WTC11 (cell line): ENCODE measurements at places on chromosomes 6 and 20. TPM values are rescaled to one million over a fixed set of nuclear protein-coding genes. Genes with fewer than 3 reads are reported as not detected.

DNA sequence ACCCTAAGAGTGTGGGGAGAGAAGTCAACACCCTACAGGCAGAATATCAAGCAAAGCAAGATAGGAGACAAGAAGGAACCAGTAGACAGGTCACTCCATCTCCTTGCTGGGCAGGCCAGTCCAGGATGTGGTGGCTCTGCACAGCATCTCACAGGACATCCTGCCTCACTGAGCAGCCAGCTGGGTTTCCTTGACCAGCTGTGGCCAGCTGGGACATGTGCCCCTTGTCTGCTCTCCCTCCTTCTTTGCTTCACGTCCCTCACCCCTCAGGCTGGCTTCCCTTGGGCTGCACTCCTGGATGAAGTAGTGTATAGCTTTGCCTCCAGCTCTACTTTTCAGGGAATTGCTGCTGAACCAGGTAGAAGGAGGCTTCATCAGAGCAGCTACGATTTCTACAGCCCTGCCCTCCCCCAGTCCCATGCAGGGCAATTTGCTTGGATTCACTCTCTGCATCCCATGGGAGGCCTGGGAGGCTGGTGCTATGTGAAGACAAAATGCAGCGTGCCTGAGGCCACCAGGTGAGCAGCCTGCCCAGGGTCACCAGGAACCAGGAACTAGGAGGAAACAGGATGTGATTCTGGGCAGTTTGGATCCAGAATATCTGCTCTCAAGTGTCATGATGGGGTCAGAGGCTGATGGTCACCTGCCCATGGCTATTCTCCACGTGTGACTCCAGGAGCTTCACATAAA, 110.0 kb upstream of the PMEPA1 start:
- no peak for DNase-seq

- DNase-seq, result no peak
Measured at GRCh38 chr20:62900692-62901584, 25.4 kb downstream of the DIDO1 start.

DNA sequence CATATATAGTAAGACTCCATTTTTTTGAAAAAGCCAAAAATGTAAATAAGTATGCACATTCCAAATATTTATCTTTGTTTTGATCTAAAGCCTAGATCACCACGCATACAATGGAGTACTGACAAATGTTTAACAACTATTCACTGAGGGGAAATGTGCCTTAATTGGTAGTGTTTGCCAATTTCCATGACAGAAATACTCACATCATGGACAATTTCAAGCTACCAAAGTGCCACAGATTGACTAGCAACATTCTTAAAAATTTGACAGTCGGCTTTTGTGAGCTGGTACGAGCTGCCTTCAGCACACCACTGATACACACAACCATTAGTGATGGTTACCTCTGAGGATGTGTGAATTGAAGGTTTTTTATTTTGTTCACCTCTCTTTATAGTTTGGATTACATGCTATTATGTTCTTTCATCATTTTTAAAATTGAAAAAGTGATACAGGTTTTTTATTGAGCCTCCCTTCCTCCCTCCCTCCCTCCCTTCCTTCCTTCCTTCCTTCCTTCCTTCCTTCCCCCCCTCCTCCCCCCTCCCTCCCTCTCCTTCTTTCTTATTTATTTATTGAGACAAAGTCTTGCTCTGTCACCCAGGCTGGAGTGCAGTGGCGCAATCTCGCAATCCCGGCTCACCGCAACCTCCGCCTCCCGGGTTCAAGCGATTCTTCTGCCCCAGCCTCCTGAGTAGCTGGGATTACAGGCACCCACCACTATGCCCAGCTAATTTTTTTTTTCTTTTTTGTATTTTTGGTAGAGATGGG, 19.2 kb downstream of the SMPDL3A start:
- no peak for DNase-seq

DNA sequence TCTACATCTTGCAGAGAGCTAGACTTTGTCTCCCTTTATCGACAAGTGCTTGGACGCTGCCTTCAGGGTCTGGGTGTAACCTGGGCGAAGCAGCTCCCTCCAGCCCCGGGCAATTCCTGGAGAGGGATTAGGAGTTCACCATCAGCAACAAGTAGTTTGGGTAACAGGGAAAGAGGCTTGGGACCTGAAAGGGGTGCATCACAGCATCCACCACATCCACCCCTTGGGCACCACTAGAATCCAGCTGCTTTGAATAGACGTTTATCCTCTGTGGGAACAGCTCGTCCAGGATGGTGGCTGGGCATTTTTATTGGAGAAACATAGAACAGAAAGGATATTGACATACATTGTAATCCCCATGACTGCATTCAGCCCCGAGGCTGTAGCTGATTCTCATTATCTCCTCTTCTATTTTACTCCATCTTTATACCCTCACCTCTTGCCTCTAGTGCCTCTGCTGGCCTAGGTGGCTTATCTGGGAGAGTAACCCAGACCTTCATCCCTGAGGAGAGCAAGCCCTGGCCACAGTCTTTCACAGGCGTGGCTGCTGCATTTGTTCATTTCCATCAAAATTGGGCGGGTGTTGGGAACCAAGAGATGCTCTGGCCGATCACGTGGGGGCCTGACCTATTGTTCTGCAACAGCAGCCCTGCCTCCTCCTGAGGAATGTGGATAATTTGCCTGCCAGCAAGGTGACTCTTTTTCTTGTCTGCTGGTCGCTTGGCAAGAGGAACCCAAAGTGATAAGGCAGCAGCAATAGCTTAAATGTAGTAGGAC, 109.2 kb upstream of the RALGAPA2 start:
- peak; percentile 50 for DNase-seq

GRCh38 chr6:18362058-18362561, 25.0 kb upstream of the RNF144B start:
- DNase-seq, result no peak

DNA sequence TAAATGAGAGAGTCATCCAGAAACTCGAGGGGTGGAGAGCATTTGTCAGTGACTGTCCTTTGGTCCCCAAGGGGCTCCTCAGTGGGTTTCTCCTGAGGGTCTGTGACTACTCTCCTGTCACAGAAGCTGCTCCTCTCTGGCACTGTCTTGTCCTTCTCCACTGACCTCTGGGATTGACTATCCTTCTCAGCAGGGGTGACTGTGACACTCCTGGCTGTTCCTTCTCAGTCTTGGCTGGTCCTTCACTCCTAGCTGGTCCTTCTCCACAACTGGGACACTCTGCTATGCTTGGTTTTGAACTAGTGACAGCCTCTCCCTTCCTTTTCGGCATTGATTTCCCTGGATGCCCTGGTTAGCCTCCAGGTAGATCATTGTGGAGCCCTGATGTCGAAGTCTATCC, 33.5 kb downstream of the DYNLT1 start:
- no peak for DNase-seq

DNA sequence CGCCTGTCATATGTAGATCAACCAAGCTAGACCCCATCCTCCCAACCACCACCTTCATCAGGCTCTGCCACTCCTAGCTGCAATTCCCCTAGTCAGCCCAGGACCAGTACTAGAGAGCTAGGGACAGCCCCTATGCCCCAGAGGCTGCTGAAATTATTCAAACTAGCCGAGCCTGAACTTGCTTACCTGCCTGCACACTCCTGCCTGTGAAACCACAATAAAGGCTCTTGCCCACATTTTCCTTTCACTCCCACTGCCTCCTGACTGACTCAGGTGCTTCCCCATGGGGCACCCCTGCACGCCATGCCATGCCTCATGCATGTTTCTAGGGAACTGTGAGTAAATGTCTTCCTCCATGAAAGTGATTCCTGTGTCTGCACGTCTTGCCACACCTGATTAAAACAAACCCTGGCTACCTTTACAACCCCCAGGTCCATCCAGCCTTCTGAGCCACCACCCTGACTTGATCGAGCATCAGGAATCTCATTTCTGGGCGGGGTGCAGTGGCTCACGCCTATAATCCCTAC, 66.5 kb upstream of the IER3 start:
- DNase-seq, result no peak

DNA sequence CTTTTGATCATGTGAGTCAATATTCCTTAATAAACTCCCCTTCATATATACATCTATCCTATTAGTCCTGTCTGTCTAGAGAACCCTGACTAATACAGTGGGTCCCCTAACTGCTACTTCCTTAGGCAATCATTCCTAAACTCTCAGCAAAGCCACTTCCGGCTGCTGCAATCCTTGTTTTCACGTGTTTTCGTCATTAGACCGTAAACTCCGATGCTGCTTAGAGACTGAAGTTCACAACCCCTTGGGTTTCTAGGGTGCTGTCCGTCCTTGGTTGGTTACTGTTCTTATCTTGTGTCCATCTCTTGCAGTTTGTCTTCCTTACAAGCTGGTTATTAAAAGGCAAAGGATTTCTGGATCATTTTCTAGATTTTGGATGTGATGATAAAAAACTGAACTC, 106.4 kb downstream of the GMPR start:
- DNase-seq, result no peak

DNA sequence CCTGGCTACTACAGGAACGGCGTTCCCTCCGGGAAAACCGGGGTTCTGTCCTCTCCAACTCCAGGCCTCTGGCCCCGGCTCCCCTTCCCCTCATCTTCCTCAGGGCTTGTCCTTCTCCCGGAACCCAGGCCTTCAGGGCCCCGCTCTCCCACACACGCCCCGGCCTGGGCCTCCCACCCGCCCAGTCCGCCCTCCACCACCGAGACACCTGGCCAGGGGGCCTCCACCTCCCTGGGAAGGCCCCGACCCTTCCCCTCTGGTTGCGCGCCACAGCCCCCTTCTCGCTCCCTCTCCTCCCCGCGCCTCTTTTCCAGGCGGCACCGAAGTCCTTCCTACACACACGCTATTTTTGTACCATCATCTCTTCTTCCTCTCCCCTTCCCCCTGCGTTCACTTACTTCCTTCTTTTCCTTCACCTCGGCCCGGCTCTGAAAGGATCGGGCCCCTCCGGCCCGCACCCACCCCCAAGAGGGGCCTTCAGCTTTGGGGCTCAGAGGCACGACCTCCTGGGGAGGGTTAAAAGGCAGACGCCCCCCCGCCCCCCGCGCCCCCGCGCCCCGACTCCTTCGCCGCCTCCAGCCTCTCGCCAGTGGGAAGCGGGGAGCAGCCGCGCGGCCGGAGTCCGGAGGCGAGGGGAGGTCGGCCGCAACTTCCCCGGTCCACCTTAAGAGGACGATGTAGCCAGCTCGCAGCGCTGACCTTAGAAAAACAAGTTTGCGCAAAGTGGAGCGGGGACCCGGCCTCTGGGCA, 1.3 kb upstream of the SIRPA start:
- DNase-seq, result no peak

GRCh38 chr6:148979014-148979901, 232.4 kb downstream of the UST start:
- DNase-seq, result no peak

GRCh38 chr6:21708320-21708580, 114.7 kb downstream of the SOX4 start:
- DNase-seq, result no peak

DNA sequence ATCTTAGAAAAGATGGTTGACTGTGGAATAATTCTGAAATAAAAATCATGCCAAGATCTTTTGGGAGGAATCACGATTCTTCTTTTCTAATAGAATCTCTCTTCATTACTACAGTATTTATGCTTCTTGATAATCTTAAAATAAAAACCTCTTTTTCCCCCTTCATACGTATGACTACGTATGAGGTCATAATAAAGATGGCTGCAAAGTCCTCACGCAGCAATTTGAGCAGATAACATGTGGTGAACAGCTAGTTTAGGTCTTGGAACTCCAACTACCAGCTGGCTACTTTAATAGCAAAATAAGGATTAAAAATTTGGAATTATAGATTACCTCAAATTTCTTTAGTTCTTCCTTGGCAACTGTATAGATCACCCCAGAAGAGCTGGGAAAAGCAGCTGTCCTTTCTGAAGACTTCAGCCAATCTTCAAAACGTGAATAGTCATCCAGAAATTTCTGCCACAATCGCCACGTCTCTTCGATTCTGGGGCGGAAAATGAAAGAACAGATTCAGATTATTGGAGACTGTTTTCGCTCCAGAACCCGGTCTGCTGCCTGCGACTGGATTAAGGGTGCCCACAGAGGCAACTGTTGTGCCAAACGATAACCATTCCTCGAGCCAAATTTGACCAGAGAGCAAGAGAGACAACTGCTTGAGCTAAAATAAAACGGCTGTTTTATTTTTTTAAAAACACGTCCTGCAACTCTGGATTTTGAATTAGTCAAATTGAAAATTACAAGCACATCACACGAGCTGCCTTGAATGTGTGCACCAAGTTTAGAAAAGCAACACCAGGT, 347.3 kb downstream of the ESR1 start:
- DNase-seq, result no peak

- DNase-seq, result no peak
Measured at GRCh38 chr20:20060234-20060998, 8.1 kb downstream of the CFAP61 start.

DNA sequence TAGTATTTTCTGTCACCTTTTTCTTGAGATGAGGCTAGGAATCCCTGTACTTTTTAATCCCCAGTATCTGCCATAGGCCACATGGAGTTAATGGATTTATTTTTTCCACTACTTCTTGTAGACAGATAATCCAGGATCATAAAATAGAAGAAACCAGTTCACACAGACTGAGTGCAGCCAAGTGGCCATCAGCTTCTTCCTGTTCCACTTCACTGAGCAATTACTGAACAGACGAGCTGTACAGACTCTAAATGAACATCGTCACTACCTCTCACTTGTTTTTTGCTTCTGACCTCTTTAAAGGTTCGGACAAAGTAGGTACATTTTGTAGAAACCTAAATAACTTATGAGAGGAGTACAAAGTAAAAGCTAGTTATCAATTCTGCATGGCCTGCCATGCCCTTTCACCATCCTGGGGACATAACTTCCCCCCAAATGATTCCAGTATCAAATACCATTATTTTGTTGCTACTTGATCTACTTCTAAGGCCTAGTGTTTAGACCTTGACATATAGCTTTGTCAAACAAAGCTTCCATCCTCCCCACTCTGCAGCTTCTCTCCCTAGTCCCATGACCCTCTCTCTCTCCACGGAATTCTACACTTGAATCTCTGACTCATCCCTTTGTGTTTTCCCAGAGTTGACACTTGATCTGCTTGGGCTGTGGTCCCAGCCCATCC, 34.4 kb upstream of the ARHGAP18 start:
- no peak for DNase-seq

DNA sequence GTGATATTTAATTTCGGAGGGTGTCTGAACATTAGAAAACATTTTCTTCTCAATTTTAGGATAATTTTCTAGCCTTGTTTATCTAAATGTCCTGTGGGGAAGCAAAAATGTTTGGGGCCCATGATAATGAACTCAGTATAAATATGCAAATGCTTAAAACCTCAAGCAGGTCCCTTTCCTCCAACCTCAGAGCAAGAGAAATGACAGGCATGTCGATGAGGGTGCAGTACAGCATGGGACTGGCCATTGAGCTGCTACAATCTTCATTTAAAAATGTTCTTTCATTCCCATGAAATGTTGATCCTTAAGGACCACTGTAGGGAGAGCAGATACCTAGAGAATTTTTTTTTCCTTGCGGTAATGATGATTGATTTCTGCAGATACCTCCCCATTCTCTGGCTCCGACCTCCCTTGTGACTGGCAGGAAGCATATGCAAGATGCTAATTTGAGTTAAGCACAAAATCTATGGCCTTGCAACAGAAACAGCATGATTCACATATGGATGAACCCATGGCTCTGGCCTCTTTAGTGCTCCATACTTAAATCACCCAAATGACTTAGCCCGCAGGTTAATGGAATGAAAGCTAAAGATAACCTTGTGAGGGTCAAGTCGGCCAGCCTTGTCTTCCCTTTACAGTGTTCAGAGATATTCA, 243.3 kb downstream of the SOX4 start:
- no peak for DNase-seq

OR2H2 gene
- total RNA-seq, result not detected in 3 replicates

SIM1 gene
- total RNA-seq, result 0.09 to 0.11 TPM (median 0.11 TPM) in 3 replicates

DPPA5 gene
- 5.5 to 7.6 TPM (median 6.7 TPM) in 3 replicates for total RNA-seq

NCOA6 gene
- total RNA-seq, result 8.0 to 10.1 TPM (median 8.2 TPM) in 3 replicates

TBP gene
- total RNA-seq, result 20.2 to 20.9 TPM (median 20.6 TPM) in 3 replicates

CLPSL1 gene
- 0.34 to 0.55 TPM (median 0.42 TPM) in 3 replicates for total RNA-seq

PRSS35 gene
- total RNA-seq, result 2.7 to 6.7 TPM (median 3.1 TPM) in 3 replicates
